ENCODE measurements at places on chromosomes 1 and 21.

DNA sequence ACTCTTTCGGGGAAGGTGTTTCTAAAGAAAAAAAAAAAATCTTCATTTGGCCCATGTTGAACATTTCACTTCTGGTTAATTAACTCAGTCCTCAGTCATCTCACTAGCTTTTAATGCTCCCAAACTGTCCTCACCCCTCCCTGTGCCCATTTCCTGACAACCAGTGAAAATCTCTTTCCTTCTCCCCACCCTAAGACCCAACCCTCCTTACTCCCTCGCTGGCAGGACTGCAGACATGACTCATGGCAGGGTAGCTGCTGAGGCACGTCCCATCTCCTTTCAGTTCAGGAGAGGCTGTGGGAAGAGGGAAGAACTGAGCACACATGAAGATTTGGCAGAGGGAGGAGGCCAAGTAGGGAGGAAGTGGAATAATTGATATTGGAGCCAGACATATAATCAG is 12.6 kb downstream of the PKP1 start:
- peak; percentile 80 for DNase-seq

- DNase-seq, result peak; percentile 49
These were observed 47.5 kb downstream of the HSF2BP start for GRCh38 chr21:43611598-43612369.

DNA sequence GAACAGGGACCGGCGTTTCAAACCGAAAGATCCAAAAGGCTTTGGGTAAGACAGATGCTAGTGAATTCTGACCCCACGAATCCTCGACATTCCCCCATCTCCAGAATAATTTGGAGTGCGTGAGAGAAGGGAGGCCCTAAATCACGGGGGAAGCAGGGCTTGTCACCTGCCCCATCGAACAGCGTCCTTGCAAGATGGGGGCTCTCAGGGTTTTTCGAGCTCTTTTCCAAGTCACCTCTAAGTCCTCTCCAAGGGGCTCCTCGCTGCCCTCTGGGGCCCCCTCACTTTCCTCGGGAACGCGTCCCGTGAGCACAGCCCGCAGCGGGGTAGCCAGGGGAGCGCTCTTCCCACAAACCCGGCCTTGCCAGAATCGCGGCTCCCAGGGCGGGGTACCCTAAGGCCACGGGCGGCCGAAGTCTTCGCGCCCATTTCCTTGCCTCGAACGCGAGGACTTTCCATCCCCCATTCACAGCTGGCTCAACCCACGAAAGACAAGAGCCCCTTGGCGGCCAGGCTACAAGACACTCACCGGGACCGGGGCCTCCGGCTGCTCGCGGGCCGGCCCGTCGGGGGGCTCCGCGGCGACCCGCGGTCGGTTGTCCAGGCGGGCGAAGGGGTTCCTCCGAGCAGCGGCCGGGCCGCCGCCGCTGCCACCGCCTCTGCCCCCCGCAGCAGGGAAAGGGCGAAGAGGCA is 546 bp downstream of the DONSON start:
- peak; percentile 38 for DNase-seq

- DNase-seq, result no peak
These were observed 13.9 kb upstream of the CPT2 start for GRCh38 chr1:53182716-53183094.

DNA sequence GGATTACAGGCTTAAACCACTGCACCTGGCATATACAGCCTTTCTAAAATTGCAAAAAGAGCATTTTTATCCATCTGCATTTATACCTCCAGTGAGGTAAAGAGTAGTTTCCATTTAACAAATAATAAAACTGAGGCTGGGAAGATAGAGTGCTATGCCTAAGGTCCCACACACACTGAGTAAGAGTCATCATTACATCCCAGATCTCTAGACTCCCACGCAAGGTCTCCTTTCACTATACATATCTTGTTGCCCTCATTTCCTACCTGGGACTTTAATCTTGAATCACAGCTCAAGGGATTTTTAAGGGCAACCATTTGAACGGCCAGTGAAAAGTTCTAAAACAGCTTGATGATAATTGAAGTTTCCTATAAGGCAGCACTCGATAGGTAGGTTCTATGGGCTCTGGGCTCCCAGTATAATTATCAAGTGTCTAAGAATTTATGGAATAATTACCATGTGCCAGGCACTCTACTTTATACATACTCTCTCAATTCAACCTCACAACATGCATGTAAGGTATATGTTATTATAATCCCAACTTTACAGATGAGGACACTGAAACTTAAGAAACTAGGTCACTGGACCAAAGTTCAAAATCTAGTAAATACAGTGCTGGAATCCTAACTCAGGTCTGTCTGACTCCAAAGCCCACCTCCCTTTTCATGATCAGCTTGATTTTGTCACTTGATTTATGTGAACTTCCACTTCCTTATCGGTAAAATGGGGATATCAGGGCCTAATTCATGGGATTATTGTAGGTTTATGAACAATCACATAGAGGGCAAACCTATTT is 23.3 kb upstream of the EPS15 start:
- no peak for DNase-seq

DNA sequence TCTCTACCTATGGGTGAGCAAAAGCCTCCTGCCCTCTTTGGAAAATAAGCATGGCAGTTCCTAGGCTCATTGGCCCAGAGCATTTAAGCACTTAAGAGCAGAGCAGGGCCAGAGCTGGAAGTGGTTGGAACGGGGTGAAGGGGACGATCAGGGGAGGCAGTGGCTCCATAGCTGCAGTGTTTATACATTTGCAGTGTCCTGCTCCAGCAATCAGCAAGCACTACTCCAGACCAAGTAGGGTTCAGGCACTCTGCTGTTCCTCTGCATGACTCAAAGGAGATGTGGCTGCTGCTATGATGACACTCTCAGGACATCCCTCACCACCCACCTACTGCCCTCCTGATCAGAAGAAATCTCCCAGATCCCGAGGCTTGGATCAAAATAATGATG is 55.0 kb downstream of the TRABD2B start:
- DNase-seq, result no peak

GRCh38 chr1:237998581-237998980 is 107.9 kb upstream of the ZP4 start:
- no peak for DNase-seq

DNA sequence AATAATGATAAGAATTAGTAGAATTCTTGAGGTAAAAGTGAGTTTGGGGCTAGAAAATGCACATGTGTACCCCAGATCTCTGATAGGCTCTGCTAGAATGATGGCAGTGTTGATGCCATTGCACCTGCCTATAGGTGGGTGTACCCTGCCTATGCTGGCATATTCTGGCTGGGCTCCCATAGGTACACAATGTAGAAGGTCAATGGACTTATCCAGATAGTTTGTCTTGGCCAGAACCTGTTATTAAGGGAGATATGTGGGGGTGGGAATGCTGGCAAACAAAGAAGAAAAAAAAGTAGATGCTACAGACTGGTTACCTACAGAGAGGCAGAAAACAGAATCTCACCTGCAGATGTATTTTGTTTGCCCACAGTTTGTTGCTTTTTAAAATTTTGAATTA is 14.1 kb upstream of the KLHDC8A start:
- DNase-seq, result no peak

All from fibroblast of skin of right biceps (primary cell).